D341Med (cell line): ENCODE measurements at places on chromosomes 2 and 18.

DNA sequence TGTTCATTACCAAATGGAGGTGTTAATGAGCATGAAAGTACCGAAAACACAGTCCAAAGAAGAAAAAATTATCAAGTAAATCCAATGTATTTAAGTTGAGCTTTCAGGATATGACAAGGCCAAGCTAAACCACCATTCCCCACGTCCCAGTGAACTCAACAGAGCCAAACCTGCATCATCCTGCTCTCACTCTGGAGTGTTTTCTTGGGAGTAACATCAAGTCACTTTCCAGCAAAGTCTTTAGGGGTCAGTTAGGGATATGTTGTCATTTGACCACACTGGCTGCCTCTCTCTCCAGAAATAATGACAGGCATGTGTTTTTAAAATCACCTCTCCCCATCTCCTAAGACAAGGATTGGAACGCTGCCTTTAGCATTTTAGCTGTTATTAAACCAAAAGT, 140.5 kb downstream of the SRBD1 start:
- DNase-seq: no peak

- no peak for DNase-seq
Observed at GRCh38 chr2:10432311-10433181, 15.6 kb downstream of the ODC1 start.

DNA sequence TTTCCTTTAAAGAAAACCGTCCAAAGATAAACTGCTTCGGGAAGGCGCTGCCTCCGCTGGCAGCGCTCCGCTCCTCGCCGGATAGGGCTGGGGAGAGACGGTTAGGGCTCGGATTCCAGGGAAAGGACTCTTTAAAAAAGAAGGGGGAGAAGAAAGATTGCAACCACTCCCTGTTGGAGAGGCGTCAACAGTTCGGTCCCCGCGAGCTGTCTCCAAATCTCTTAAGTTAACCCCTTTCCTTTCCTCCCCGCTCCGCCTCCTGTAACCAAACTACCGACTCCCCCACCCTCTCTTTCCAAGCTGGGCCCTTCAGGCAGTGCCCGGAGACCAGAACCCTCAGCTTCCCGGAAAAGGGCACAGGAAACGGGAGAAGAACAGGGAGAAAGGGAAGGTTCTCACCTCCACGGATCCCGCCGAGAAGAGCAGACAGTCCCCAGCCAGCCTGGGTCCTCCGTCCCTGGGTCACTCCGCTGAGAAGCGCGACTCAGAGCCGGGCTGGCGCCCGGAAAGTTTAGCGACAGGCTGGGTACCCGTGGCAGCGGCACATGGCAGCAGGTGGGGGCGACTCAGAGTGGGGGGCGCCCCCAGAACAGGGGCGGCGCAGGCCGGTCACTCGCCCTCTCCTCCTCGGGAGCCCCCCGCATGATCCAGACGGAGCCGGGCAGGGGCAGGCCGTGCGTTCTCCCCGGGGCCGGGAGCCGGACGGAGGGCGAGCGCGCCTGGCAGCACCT, 675 bp downstream of the FZD5 start:
- peak; percentile 35 for DNase-seq

DNA sequence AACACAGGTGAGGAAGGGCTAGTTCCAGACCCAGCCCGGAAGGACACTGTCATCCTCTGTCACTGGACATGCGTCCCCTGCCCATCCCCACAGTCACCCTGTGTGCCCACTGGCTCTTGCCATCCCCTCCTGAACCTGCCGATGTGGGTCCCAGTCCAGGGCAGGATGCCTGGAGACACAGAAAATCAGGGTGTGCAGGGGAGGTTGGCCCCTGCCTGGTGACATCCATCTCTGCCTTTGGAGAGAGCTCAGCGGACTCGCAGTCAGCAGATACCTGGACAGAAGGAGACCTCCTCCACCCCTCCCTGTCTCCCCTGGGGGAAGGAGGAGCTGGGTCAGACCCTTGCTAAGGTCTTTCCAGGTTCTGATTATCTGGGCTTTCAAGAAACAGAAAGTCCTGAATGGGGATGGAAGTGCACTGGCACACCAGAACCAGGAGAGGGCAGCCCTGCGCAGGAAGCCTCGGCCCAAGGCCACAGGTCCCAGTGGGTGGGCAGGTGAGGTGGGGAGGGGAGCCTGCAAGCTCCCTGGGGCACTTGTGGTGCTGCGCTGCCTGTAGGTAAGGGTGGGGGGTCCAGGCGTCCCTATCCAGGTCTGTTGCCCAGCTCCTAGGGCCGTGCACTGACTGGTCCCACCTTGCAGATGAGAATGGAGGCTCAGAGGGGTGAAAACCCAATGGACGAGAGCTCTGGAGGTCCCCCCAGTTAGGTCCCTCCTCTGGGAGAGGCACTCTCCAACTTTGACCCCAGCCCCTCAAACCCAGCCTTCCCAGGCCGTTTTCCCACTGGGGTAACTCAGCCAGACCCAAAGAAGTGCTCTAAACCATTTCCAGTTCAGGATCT, 9.7 kb upstream of the OTOS start:
- DNase-seq: peak; percentile 80

DNA sequence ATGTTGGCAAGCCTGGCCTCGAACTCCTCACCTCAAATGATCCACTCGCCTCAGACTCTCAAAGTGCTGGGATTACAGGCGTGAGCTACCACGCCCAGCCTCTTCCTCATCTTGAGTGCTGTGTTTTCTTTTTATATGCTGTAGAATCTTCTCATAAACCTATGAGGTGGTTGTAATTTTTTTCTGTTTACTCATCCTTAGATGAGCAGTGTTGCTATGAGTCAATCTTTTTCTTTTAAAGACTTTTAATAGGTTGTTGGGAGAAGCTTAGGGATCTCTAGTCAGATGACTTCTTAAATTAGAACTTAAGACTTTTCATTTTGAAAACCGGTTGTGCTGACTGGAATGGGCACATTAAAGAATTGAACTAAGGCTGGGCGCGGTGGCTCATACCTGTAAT, 8.7 kb upstream of the AAK1 start:
- DNase-seq: no peak

- DNase-seq: no peak
Observed at GRCh38 chr2:48287976-48288375, 242.0 kb upstream of the STON1 start.

GRCh38 chr2:128004509-128004908, 23.4 kb downstream of the SAP130 start:
- DNase-seq: no peak

GRCh38 chr18:68763083-68763482, 34.8 kb upstream of the CCDC102B start:
- no peak for DNase-seq

GRCh38 chr2:205169464-205169863, 512.8 kb upstream of the NRP2 start:
- no peak for DNase-seq

DNA sequence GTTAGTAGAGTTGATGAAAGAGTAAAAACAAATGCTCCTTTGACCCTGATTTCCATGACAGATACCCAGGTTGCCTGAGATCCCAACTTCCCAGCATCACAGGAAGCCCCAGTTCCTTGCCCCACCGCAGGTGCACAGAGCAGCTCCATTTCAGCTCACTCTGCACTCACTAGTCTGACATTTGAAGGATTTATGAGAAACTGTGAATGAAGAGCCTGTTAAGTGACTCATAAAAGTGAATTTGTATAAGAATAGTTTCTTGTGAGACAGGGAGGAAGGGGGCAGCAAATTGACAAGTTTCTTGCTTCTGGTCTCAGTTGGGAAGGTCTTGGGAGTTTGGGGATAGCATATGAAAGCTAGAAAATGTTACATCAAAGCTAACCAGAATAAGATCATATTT, 248.7 kb upstream of the ATP5MC3 start:
- no peak for DNase-seq

- DNase-seq: no peak
Observed at GRCh38 chr2:64853306-64853705, 135.9 kb upstream of the SLC1A4 start.

GRCh38 chr18:72674710-72675109, 130.6 kb upstream of the CBLN2 start:
- DNase-seq: no peak

DNA sequence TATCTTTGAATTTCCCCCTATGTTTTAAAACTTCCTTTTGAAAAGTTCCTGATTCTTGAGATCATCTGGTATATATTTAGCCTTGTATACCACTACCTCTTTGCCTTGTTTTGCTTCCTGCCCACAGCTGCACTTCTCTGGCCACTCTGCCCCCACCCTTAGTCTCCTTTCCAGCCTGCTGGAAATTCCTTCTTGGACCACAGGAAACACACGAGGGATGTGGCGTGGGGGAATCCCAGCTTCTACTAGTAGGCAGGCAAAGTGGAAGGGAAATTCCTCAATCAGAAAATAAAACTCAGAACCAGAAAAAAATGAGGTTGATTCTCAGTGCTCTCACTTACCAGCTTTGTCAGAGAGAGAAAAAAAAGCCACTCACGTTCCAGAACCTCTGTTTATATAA, 13.4 kb downstream of the IL18RAP start:
- no peak for DNase-seq

- DNase-seq: no peak
Observed at GRCh38 chr2:18614041-18614440, 24.7 kb upstream of the NT5C1B start.

- no peak for DNase-seq
Observed at GRCh38 chr2:96527286-96528005, 9.1 kb upstream of the ARID5A start.
